ENCODE measurements at places on chromosomes 4 and X.
A peak's percentile ranks its signal among the peaks of the same experiment; 100 is the strongest.

DNA sequence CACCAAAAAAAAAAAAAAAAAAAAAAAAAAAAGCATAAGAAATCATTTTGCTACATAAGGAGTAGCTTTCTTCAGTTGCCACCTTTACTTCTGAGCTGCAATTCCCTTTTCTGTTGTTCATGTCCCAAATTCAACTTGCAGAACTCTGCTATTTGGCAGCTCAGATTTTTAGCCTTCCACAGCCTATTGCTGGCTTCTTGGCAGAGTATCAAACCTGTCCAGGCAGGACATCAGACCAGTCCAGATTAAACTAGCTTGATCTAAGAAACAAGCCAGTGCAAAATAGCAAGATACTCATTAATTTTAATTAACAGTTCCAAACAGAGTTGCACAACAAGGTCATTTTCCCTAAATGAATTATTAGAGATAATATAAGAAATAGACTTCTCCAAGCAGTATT is 123.6 kb upstream of the NR3C2 start:
- no peak for DNase-seq

DNA sequence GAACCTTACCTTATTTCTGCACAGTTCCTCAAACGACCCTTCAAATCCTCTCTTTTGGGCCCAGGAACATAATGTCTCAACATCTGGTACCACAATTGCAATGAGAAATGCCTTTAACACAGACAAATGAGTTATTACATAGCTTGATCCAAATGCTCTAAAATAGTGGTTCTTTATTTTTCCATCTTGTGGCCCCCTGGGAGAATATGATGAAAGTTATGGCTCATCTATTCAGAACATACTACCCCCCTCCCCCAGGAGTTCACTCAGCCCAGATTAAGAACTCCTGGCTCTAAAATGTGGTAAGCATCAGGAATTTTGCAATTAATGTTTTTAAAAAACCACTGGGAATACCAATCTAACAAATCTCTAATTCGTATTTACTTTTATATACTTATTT is 23.9 kb upstream of the CENPU start:
- DNase-seq = no peak

- DNase-seq = no peak
These were observed 555.4 kb upstream of the PITX2 start for GRCh38 chr4:111178231-111178630.

GRCh38 chr4:71994559-71994958 is 37.2 kb upstream of the NPFFR2 start:
- DNase-seq = no peak

GRCh38 chr4:30258949-30259348 is 461.2 kb upstream of the PCDH7 start:
- DNase-seq = no peak

- DNase-seq = peak; percentile 31
These were observed 1577.0 kb upstream of the TENM3 start for GRCh38 chr4:180665994-180666824.

GRCh38 chr4:186368281-186368680 is 102.3 kb downstream of the F11 start:
- DNase-seq = no peak

GRCh38 chr4:1471443-1472147 is 65.4 kb upstream of the NKX1-1 start:
- no peak for DNase-seq

- no peak for DNase-seq
These were observed 30.0 kb upstream of the APELA start for GRCh38 chr4:164847016-164847415.

DNA sequence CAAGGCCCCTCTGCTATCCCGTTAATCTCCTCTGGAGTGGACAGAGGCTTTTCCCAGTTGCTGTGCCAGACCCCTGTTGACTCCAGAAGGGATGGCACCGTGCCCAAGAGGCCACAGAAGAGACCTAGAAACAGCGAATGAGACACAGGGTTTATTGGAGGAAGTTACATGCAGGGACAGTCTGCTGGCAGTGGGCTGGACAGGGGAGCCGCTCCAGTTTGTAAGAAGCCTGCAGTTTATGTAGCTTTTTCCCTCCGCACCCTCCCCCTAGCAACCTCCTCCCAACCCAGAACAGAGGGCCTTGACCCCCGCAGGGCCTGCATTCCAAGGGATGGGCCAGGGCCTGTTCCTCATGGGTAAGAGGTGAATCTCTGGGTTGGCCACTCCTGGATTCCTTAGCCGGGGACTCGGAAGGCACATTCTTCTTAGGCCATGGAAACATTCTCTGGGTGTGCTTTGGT is 216.8 kb upstream of the PSAPL1 start:
- DNase-seq = no peak

GRCh38 chr4:176755613-176756012 is 37.1 kb downstream of the VEGFC start:
- DNase-seq = no peak

GRCh38 chrX:145682518-145683298 is 134.9 kb upstream of the SLITRK2 start:
- no peak for DNase-seq

DNA sequence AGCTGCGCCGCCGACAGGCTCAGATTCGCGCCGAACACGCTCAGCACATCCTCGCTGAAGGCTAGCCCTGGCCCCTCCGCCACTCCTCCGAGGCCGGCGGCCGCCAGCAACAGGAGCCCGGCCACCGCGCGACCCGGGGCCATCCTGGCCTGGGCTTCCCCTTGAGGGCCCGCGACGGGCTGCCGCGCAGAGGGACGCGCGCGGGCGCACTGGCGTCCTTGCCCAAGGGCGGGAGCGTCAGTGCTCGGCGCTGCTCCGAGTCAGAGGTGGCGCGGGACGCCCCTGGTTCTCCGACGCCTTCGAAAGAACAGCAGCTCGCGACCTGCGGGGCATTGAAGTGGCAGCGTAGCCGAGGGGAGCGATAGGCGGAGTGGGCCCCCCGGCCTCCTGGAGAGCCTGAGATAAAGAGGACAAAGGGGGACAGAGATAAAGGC is 745 bp downstream of the SLC39A8 start:
- peak; percentile 48 for DNase-seq

GRCh38 chr4:39616651-39617050 is 22.0 kb downstream of the SMIM14 start:
- DNase-seq = no peak

- no peak for DNase-seq
These were observed 268.8 kb upstream of the GALNT7 start for GRCh38 chr4:172899861-172900260.

DNA sequence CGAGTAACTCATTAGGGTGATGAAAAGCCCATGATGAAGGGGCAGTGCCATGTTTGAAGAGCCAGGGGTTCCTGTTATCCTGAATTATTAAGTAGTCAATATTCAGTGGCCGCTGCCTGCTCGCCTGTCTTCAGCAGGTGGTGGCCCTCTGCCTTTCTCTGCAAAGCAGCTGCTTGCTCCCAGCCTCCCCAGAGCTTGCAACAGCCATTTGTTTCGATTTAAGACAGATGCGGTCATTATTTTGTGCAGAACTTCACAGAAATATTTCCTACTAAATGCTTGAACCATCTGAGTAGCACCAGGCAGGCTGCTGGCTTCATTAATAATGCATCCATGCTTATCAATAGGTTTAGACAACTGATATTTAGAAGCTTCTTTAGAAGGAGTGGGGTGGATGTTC is 104.3 kb upstream of the TTC29 start:
- no peak for DNase-seq

- DNase-seq = peak; percentile 15
These were observed 528 bp downstream of the FMR1 start for GRCh38 chrX:147912093-147912801.

DNA sequence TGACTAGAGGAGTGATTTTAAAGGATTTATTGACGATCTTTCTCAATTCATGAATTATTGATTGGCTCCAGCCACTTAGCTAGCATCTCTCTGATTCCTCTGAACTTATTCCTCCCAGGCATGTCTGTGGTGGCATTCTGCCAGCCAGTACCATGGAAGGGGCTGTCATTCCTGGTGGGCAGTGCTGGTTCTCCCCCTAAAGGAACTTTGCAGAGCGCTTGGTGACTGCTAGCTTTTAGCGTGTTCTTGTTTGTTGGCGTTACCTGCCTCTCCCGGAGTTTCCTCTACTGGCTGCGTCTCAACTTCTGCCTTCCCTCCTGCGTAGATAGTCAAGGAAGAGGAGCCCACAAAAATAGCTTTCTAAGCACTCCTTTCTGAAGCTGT is 19.3 kb downstream of the SRD5A3 start:
- DNase-seq = no peak

- no peak for DNase-seq
These were observed 89.8 kb downstream of the PDGFRA start for GRCh38 chr4:54318904-54319303.

- no peak for DNase-seq
These were observed 2313.8 kb downstream of the ARAP2 start for GRCh38 chr4:33930497-33930896.

GRCh38 chr4:152325831-152326230 is 210.1 kb downstream of the FBXW7 start:
- DNase-seq = no peak

- DNase-seq = no peak
These were observed 8.2 kb downstream of the MID1 start for GRCh38 chrX:10612215-10612614.

GRCh38 chr4:4677556-4678522 is 136.0 kb upstream of the STX18 start:
- no peak for DNase-seq

DNA sequence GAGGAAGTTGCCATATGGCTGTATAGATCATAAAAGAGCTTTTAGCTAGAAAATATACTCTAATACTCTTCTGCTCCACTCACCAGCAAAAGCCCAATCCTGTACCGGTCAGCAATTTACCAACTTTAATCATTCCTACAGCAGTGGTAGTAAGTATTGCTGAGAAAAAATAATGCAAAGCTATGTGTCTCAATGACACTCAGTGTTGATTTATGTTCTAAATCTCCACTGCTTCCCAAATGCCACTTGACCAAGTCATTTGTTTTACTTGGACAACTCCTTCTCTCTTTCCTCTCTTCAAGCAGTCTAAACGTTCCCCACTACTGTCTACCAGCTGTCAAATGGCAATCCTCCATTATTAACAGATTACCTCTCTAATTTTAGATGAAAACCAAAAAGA is 201.8 kb upstream of the GK2 start:
- no peak for DNase-seq

GRCh38 chr4:126168484-126168883 is 853.7 kb downstream of the FAT4 start:
- DNase-seq = no peak

DNA sequence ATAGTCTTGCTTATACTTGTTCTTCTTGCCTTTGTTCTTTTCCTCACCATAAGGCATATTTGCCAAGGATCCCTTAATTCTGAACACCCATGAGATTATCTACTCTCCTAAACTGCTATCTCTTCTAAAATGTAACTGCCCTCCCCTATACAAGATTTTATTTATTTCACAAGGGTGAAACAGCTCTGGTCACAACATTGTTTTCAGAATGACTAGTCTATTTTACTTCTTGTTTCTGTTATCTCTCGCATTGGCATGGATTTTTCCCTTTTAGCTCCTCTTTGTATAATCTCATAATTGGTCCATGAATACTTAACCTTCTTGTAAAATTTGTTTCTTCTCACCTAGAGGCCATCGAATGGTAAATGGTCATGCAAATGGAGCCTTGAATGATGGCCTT is 17.2 kb upstream of the COL25A1 start:
- no peak for DNase-seq

DNA sequence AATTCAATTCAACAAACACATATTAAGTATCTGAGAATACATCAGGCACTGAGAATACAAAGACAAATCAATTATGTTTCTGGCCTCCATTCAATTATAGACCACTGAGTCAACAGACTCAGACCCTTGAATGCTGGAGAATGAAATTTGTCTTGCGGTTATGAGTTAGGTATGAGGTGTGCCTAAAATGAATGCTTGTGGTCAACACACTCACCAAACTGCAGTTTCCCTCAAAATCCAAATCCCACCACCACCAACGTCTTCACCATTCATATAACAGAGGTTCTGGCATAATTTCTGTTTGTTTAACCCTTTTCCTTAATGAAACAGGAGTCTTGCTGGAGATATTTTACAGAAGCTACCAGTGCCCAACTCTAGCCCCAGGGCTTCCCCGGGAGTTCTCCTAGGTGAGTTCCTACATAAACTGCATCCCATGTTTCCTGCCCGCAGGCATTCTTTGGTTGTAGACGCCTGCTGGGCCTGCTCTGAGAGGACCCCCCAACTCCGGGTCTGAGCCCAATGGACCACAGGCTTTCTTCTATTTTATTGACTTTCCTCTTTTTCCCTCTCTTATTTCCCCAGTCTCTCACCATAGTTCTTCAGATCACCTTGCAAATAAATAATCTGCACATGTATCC is 119.2 kb downstream of the DDX53 start:
- no peak for DNase-seq

DNA sequence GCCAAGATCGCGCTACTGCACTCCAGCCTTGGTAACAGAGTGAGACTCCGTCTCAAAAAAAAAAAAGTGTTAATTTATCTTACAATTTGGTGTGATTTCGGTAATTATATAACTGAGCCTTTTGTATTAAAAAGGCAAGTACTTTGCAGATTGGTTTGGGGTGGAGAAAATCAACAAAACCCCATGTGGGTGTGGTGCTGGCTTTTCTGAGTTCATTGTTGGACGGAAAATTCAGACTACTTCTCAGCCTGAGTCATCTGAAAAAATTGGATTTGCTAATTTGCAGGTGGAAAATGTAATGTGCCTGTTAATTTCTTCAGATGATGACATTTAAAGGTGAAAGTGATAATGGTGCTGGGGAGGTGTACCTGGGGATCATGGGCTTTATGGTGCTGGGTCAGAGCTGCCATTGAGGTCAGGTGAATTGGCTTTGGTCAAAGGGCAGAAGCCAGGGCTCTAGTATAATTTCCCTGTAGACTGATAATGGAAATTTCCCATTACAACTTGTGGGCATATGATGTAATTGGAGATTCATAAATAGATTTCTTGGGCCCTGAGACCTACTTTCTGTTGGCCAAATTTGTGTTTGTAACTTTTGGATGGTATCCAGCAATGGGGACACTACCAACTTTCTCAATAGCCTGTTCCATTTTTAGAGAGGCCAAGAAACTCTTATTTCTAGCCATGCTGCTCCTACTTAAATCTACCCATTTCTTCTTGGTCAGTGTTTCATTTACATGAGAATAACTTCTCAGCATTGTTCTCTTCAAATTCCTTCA is 74.3 kb upstream of the TEX13D start:
- DNase-seq = no peak

- no peak for DNase-seq
These were observed 46.2 kb upstream of the MID1IP1 start for GRCh38 chrX:38754818-38755718.

- no peak for DNase-seq
These were observed 38.8 kb upstream of the TRPC5OS start for GRCh38 chrX:111837197-111837596.

DNA sequence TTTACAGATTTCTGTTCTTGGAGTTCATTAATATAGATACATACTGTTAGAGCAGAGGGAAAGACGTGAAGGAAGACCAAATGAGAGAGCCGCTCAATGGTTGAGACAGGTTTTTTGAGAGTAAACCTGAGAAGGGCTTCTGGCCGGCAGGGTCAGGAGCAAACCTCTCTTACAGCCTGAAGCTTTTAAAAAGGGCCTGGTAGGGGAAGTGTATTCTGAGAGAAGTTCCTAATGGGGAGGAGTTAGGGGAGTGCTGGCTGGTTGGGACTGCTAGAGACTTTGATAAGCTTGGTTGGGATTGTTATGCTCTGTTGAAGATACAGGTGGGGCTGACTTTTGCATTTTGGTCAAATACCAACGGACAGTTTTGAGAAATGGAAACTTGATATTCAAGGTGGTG is 186.8 kb upstream of the PABPC4L start:
- DNase-seq = no peak

GRCh38 chrX:31715675-31716074 is 643.8 kb upstream of the FTHL17 start:
- no peak for DNase-seq
